ENCODE measurements at places on chromosomes 12 and 14.

GRCh38 chr12:132326646-132327045, 2.7 kb downstream of the GALNT9 start:
- no peak for DNase-seq

DNA sequence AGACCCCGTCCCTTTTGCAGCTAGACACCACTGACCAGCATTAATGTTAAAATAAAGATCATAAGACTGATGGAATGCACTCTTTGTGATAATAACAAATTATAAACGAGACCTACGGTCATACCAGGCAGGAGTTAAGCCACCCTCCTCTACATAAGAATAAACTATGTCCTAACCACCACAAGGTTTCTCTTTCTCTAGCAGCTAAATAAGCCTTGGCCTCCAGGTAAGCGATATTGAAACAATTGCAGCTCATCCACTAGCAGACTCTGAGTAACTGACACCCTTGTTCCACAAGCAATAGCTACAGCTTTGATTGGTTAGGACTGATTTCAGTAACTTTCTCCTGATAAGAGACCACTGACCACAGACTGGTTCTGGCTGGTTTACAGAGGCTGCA, 144.2 kb upstream of the CCDC198 start:
- DNase-seq = no peak

DNA sequence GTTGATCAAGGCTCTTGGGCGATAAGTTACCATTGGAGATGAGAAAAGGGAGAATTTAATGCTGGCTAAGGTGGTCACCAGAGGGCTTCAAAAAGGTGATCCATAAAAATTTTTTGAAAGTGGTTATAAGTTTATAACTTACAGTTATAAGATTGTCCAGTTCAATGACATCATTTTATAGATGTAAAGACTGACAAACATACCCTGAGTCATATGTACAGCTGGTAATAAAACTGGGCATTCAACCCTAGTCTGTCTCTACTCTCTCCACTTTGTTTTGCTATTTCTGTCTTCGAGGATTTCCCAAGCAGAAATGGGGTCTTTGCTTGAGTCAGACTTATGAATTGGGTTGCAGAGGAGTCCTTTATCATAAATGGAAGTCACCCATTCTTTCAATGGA, 454.0 kb downstream of the SOX5 start:
- DNase-seq = no peak

GRCh38 chr12:30810918-30811317, 56.2 kb upstream of the CAPRIN2 start:
- no peak for DNase-seq

DNA sequence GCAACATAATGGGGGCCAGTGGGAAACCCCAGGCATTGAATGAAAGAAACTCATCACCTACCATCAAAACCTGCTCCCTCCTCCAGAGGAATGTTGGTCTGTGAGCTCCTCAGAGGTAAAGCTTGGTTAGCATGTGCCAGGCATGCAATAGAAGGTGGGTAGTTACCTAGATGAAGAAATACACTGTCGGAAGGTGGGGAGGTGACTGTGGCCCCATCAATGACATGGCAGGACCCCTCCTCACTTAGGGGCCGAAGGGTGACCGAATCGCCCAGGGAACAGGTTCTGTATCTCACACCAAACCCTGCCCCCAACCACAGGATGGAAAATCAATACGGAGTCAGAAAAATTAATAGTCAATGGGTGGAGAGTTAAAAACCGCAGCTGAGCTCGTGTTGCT, 135.6 kb downstream of the BCL11B start:
- DNase-seq = no peak

DNA sequence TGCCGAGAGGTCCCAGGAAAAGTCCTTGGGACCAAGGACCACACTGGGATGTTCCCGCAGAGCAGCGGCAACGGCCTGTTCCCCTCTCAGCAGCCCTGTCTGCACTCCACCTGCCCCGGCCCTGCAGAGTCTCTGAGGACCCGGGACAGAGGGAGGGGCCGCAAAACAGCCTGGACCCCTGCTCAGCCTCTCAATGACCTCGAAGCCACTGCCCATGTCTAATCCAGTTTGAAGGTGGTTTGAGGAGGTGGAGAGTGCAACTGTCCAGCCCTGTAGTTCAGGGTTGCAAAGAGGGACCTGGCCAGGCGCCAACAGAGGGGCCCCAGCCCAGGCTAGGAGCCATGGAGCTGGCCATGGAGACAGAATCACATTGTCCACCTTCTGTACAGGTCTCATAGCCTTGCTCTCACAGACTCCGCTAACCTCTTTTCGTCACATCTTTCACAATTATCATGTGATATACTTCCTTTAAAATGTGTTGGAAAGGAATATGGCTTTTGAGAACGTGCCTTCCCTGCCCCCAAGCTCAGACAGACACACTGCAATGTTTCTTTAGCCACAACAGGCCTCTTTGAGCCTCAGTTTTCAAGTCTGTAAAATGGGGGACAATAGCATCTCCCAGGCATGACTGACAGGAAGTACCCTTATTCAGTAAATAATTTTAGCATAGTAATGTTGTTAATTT, 49.3 kb downstream of the ACTN1 start:
- no peak for DNase-seq

- DNase-seq = peak; percentile 77
Observed at GRCh38 chr14:58639842-58640484, 2.2 kb downstream of the DACT1 start.

- no peak for DNase-seq
Observed at GRCh38 chr14:37490607-37491006, 104.4 kb downstream of the FOXA1 start.

- DNase-seq = no peak
Observed at GRCh38 chr14:99596071-99596627, 7.9 kb downstream of the CCDC85C start.

- DNase-seq = no peak
Observed at GRCh38 chr14:39035336-39035735, 67.7 kb downstream of the SEC23A start.

DNA sequence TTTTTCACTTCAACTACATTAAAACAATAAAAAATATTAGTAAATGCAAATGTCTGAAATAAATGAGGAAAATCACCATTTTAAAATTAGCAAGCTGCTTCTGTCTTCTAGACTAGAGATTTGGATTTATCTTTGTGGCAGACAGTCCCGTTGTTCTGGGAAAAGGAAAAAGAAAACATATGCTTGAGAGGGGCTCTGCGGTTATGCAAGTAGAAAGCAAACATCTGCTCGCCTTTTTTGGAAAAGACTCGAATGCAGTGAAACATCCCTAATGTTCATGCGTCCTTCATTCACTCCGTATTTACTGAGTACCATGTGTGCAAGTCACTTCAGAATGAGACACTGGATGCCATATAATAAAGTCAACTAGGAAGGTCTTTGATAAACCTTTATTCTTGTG, 44.9 kb downstream of the IFNG start:
- no peak for DNase-seq

DNA sequence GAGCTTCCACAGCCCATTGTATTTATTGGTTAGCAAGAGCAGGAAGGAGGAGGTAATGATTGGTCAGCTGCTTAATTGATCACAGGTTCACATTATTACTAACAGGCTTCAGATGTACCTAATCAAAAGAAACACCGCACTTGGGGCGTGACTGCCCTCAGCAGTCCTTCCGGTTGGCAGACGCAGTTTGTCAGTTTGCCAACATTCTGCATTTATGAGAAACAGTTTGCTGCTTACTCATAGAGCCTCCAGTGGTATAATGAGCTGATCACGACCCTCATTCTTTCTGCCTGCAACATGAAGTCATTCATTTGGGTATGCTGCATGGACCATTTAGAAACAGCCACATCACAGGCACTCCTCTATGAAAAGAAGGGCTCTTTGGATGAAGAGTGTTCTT, 42.5 kb upstream of the PPM1H start:
- no peak for DNase-seq

- DNase-seq = no peak
Observed at GRCh38 chr12:98418357-98419075, 96.9 kb upstream of the TMPO start.
